ENCODE measurements at places on chromosomes 5 and 9.

- DNase-seq, result peak; percentile 52
Measured at GRCh38 chr5:137760719-137761516, 6.8 kb upstream of the HNRNPA0 start.

DNA sequence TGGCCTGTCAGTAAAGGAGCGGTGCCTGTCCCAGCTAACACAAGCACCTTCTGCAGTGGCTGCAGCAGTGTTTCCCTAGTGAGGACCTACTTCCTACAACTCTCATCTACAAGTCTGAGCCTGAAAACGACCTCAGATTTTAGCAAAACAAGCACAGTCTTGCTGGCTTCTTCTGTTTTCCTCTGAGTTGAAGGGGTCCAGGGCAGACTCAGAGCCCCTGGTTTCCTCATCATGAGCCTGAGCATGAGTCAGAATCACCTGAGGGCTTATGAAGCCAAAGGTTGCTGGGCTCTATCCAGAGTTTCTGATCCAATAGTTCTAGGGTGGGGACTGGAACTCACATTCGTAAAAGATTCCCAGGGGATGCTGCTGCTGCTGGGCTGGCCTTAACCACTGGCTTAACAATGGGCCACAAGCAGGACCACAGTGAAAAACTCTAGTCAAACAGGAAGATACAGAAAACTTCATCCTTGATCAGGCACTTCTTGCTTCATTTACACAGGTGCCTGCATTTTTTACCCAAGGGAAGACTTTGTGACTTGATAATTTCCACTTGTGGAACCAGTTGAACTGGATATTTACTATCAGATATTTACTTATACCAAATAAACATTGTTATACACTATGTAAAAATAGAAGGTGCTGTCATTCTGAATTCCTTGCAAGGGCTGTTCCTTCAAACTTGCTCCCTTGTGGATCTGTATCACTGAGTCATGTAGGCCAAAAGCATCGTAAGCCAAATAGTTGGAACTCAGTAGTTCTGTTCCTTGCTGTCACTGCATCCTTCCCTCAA is 4.3 kb upstream of the ACER2 start:
- no peak for DNase-seq

DNA sequence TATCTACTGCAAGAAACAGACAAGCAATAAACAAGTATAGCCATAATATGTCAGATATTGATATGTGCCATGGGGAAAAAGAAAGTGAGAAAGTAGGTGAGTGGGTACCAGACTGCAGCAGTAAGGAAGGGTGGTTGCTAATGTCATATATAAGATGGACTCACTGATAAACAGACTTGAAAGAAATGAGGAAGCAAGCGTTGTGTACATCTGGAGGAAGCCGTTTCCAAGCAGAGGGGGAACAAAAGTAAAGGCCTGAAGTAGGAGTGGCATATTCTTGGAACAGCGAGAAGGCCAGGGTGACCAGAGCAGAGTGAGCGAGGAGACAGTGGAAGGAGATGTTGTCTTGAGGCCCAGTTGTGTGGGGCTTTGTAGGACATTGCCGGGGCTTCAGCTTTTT is 142.2 kb upstream of the MAP3K1 start:
- DNase-seq, result no peak

DNA sequence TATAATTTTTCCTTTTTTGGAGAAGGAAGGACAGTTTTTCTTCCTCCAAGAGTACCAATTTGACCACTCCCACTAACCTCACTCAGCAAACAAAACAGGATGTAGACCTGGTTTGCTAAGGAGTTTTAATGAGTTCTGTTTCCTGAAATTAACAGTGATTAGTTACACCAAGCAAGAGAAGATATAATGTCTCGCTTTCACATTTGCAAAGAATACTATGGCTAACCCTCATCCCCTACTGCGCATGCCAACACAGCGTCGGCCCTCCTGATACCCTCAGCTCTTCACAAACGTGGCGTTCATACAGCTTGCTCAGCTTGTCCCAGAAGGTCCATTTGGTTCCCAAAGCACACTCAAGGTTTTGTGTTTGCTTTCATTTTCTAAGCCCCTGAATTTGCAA is 41.9 kb upstream of the IPPK start:
- no peak for DNase-seq

- no peak for DNase-seq
Measured at GRCh38 chr5:21058289-21058688, 1070.3 kb upstream of the CDH18 start.

- DNase-seq, result peak; percentile 10
Measured at GRCh38 chr9:23322392-23322791, 503.6 kb downstream of the ELAVL2 start.

GRCh38 chr5:56183506-56183905 is 49.6 kb downstream of the ANKRD55 start:
- DNase-seq, result peak; percentile 97

GRCh38 chr5:82446809-82447208 is 168.7 kb upstream of the RPS23 start:
- no peak for DNase-seq

GRCh38 chr9:121313458-121314152 is 45.6 kb downstream of the GSN start:
- no peak for DNase-seq

GRCh38 chr9:3035579-3036332 is 191.9 kb upstream of the PUM3 start:
- DNase-seq, result no peak

- DNase-seq, result no peak
Measured at GRCh38 chr9:116116393-116116792, 37.2 kb upstream of the PAPPA start.

DNA sequence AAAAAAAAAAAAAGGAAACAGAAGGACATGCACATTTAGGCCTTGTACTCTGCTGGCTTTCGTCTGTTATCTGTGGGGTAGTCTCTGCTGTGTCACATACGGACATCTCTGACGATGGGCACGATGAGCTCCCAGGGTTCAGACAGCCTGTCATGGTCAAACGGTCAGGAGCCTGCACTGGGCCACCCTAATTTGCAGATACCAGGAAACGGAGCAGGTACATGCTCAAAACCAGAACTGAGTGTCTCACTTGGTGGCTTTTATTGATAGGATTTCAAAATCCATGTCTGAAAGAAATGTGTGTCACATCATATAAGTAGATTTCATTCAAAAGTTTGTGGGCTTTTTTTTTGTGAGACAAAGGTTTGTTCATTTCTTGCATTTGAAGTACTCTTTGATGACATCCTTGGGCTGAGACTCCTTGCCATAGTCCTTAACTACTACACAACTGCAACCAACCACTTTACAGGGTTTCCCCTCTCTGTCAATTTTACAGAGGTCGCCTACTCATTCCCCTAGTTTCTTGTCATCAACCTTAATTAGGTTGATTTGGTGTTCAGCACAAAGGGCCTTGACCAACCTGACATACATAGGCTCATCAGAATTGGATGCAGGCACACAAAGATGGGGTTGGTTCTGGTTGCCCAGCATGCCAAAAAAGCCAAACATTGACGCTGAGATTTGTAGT is 9.0 kb downstream of the CKMT2 start:
- DNase-seq, result no peak
